ENCODE measurements at places on chromosomes 12 and 14.

DNA sequence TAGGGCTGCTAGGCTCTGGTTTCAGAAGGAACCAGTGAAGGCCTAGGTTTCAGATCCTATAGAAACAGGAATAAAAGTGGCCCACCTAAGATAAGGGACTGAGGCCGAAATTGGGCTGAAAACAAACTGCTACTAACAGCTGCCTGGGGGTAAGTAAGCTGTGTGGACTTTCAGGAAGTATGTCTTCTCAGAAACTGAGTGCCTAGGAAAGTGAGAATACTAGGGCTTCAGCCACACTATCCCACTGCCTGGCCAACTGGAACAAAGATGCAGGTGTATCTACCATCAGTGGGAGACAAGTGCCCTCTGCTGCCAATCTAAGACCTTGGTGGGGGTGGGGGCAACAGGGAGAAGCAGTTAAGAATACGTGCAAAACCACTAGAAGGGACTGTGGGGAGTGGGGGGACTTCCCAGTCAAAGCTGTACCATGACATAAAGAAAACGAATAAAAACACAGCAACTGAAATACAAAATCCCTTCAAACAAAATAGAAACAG, 82.5 kb downstream of the MED13L start:
- DNase-seq, result no peak

DNA sequence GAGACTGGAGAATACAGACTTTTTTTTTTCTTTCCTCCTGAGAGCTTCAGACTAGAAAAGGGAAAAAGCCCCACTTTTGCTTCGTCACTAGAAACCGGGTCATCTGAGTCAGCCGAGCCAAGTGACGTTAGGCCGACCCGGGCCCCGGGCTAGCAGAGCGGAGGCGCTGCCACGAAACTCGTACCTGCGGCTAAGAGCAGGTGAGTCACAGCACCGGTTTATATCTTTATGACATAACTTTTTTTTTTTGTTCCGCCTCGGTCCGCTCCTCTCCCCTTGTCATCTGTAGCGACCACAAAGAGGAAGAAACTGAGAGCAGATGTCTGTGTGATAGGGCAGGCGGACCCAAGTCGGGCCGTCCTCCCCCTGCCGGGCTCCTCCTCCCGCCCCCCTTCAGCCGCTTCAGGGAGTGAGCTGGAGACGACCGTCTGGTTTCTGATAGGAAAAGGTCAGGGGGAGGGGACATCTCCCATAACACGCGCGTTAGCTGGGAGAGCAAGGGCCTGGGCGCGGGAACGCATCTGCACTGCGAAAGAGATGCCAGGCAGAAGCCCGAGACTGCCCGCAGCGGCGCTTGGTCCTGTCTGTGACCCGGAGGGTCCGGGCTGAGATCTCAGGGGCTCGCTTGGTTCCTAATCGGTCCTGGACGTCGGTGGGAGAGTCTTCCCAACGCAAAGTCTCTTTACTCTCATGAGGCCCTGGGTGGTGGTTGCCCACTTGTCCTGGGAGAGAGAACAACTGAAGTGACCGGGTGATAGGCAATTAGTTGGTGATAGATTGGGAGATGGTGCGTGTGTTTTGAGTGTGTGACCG, 586 bp downstream of the TTC6 start:
- no peak for DNase-seq

DNA sequence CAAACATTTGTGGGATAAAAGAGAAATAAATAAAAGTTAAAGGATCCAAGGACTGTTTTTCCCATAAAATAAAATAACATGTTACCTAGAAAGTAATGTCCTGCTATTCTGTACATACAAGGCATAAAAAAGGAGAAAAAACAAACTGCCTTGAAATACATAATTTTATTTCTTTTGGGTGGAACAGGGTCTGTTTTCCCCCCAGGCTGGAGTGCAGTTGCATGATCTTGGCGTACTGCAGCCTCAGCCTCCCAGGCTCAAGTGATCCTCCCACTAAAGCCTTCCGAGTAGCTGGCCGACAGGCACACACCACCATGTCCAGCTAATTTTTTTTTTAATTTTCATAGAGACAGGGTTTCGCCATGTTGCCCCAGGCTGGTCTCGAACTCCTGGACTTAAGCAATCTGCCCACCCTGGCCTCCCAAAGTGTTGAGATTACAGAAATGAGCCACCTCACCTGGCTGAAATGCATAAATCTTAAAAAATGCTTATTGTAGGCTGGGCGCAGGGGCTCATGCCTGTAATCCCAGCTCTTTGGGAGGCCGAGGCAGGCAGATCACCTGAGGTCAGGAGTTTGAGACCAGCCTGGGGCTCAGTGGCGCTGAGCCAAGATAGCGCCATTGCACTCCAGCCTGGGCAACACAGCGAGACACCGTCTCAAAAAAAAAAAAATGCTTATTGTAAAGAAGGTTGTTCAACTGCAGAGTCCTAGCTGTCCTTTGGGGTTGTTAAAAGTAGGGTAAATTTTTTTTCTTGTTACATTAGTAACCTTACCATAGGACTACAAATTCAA, 4.1 kb upstream of the TUBA1C start:
- DNase-seq, result no peak

DNA sequence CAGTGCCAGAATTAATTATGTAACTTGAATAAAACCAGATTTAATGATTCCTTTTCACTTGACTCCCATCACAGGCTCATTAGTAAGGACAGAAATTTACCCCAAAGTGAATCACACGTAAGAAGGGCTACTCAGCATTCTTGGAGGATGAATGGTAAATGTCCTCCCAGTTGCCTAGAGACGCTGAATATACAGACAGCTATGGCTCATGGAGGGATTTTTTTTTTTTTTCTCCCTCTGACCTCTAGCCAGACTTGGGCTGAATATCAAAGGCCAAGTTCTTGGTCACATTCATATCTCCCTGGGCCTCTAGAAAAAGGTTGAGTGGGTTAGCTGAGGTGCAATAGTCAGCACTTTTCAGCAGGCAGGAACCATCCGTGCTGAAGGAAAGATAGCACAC, 77.5 kb downstream of the PHLDA1 start:
- DNase-seq, result no peak

- DNase-seq, result no peak
These were observed 41.4 kb downstream of the PTGER2 start for GRCh38 chr14:52355526-52355925.

DNA sequence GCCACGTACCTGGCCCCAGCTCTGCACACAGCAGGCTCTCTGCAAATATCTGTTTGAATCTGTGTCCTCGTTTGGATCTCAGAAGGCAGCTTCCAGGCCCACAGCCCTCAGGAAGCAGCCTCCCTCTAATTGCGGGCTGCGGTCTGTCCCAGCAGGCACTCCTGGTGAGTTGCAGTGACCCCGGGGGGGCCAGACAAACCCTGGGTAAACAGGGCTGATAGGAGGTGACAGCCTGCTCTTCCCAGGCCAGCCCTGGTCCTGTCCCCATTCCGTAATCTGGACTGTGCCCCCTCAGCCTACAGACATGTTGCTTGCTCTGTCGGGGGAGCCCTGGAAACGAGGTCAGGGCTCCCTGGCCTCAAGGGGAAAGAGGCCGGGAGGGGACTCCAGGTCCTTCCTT, 2.0 kb downstream of the FOXN4 start:
- no peak for DNase-seq
